ENCODE measurements at places on chromosomes 1 and 21. TPM values are rescaled to one million over a fixed set of nuclear protein-coding genes. Genes with fewer than 3 reads are reported as not detected.

- DNase-seq, result no peak
Observed at GRCh38 chr1:96357141-96357765, 364.3 kb upstream of the PTBP2 start.

- peak; percentile 4 for DNase-seq
Observed at GRCh38 chr1:100543640-100544039, 5.7 kb downstream of the GPR88 start.

DNA sequence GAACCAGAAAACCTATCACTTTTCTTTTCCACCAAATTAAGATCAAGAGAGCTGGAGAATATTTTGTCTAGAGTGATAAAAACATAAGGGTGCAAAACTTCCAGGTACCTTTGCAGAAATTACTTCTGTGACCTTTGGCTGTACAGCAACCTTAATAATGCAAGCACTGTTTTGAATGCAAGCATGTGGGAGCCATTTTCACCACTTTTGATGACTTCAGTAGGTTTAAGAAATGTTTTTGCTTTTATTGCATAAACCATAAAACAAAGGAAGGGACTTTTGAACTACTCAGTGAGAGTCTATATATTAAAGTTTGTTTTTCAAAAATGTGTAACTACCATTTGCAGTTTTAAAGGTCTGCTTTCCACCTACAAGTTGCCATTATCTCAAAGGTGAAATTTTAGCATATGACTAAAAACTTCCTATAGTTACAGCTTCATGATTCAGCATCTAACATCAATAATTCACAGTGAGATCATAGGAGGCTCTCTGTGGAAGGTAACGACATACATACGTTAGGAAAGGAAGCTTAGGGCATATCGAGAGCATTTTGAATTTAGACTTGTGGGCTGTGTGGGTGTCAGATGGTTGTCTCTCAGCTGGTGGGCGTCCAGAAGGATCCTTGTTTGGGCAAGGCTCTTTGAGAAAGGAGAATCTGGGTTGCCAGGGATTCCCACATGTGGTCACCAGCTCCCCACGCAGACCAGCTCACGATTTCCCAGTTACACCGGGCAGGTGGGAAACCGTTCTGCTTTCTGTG is 1.1 kb upstream of the GADD45A start:
- DNase-seq, result no peak

- DNase-seq, result no peak
Observed at GRCh38 chr21:41640748-41641509, 125.9 kb downstream of the RIPK4 start.

DNA sequence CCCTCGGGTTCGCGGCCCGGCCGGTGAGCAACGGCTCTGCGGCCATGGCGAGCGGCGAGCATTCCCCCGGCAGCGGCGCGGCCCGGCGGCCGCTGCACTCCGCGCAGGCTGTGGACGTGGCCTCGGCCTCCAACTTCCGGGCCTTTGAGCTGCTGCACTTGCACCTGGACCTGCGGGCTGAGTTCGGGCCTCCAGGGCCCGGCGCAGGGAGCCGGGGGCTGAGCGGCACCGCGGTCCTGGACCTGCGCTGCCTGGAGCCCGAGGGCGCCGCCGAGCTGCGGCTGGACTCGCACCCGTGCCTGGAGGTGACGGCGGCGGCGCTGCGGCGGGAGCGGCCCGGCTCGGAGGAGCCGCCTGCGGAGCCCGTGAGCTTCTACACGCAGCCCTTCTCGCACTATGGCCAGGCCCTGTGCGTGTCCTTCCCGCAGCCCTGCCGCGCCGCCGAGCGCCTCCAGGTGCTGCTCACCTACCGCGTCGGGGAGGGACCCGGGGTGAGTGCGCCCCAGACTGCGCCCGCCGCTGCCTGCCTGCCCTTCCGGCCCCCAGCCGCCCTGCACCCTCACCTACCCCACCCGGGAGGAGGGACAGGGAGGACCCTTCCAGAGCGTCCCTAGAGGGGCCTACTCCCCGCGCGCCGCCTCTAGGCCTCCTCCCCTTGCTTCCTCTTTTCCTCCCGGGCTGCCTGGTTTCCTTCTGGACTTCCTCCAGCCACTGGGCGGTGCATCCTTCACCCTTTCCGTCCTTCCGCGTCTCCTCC is at the start of gene RNPEP:
TSS of gene RNPEP (plus strand) at position 26 of the 757 bp plus-strand sequence. CDS start at position 45, 19 bp downstream.
- DNase-seq, result no peak

DNA sequence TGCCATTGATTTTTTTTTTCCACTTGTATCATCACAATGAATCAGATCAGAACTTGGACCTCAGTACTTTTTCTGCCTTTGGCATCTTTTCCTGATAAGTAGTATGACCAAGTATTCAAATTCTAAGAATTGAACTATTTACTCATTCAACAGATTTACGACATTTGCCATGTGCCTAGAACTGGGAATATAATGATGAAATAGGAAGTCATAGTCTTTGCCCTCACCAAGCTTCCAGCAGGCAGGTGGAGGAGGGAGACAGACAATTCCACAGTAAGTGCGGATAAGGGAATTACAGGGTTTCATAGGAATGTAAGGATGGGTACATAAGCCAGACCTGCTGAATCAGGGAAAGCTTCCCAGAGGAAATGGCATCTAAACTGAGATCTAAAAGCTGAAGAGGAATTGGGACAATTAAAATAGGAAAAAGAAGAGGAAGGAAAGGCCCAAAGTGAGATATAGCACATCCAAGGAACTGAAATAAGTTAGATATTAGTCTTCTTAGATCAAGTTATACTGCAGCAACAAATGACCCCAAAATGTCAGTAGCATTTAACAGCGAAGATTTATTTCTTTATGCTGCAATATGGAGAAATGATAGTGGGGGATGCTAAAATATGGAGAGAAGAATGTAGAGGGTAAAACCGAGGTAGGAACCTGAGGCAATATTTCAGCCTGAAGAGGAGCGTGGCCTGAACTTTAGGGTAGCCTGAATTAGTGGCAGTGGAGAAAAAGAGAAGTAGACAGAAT is 5.3 kb upstream of the DDX59 start:
- DNase-seq, result no peak

- DNase-seq, result no peak
Observed at GRCh38 chr1:44029911-44030604, 1.2 kb downstream of the SLC6A9 start.

- no peak for DNase-seq
Observed at GRCh38 chr1:191671236-191671635, 487.0 kb upstream of the RGS18 start.

DNA sequence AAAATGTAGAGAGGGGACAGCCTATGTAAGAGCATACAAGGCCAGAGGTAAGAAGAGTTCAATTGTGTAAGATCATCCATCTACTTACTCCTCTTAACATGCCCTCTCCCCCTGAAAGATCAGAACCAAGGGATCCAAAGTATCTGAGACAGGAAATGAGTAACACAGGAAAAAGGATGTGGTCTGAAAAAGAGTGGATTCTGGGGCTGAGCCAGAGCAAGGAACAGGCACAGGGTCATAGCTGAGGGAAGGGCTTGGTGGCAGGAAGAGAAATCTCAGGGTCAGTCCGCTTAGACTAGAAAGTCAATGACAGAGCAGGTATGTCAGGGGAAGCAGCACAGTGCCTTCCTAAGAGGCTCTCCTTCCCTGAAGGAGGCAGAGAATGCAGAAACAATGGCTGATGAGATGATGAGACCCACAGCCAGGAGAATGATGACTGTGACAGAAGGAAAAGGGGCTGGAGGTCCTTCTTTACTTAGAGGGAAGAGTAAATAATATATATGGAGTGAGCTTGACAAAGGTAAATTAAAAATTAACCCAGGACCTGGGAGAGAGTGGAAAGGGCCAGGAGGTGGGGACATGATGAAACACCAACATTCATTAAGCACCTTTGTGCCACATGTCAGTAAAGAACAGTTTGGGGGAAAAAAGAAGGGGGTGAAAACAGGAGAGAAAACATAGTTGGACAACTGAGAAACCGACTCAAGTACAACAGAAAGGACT is 26.2 kb upstream of the A3GALT2 start:
- peak; percentile 96 for DNase-seq

- no peak for DNase-seq
Observed at GRCh38 chr1:226886122-226886901, 15.9 kb downstream of the PSEN2 start.

DNA sequence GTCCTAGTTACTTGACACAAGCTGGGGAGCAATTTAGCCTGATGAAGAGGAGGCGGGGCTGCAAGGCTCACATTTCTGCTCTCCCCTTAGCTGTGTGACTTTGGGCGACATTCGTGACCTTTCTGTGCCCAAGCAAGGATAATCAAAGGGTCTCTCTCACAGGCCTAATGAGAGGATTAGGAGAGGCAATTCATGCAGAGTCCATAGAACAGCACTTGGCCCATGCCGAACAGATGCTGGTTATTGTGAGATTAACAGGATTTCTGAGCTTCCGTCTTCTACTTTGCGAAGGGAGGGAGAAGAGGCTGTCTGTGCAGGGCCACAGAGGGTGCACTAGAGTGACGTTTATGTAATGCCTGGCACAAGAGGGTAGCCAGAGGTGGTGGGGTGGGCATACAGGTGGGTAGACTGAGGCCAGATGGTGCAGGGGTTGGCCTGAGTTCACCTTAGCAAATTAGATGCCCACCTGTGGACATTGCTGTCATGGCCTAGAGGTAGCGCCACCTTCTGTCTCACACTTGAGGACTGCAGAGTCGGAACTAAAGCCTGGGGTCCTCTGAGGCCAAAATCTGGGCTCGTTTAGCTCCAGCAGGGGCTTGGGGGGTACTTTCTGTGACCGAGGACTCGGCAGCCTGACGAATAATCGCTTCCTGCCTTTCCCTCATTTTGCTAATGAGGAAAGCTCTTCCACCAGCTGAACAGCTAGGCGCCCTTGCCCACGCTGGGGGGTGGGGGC is 18.6 kb downstream of the ACTL8 start:
- DNase-seq, result no peak

GRCh38 chr1:200405264-200405663 is 4.6 kb downstream of the ZNF281 start:
- no peak for DNase-seq

DNA sequence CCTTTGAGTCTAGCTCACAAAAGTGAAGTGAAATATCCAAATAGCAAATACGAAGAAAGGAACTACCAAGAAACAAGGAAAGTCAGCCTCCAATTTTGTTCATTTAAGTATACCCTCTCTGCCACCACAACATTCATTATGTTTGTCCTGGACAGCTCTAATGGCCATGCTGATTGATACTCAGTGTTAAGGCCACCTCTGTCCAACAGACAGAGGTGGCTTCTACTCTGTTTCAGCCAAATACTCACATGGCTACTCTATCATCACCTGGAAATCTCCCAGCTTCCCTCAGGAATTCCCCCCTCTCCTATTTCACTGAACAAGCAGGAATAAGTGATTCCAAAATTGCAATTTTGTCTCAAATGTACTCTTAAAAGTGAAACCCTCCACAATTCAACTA is 10.7 kb downstream of the APP start:
- no peak for DNase-seq

DNA sequence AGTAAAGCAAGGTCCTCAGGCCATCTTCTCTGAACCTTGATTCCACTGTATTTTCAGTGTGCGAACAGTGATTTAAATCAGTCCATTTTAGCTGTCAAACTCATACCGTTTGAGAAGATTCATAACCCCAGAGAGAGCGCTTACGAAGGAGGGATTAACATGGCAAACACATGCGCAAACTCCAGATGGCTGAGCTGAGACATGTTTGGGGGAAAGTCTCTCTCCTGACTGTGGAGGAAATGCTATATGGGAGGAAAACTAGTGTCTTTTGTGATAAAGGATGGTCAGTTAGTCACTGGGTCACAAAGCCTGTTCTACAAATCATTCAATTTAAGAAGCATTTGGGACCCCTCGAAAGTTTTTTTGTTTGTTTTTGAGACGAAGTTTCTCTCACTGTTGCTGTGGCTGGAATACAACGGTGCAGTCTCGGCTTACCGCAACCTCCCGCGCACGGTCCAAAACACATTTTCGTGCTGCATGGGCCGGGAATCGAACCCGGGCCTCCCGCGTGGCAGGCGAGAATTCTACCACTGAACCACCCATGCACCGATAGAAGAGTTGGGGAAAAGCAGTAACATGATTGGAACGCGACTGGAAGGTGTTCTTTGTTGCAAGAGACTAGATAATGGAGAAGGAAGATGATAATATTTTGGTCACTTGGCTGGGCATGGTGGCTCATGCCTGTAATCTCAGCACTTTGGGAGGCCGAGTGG is 58.4 kb upstream of the CXADR start:
- peak; percentile 96 for DNase-seq

- DNase-seq, result no peak
Observed at GRCh38 chr21:33659568-33659949, 17.3 kb downstream of the ITSN1 start.

GRCh38 chr1:245802941-245803665 is 648.3 kb downstream of the KIF26B start:
- no peak for DNase-seq

AMY1A gene
- total RNA-seq, result not detected

PRKACB gene
- 54.9 TPM for total RNA-seq

ZMYND12 gene
- 0.57 TPM for total RNA-seq

LUZP1 gene
- total RNA-seq, result 40.2 TPM

ARMH1 gene
- total RNA-seq, result 2.8 TPM

VAMP4 gene
- 9.3 TPM for total RNA-seq

C4BPA gene
- 0.26 TPM for total RNA-seq

IPP gene
- total RNA-seq, result 28.8 TPM

S100A14 gene
- 0.57 TPM for total RNA-seq

CDK18 gene
- total RNA-seq, result 7.0 TPM

LGR6 gene
- total RNA-seq, result 0.08 TPM

GBP7 gene
- not detected for total RNA-seq

TIAM1 gene
- 3.7 TPM for total RNA-seq

KCNN3 gene
- total RNA-seq, result 0.05 TPM

Data from Panc1 (cell line).